ENCODE measurements at places on chromosomes 6 and 20.
A peak's percentile ranks its signal among the peaks of the same experiment; 100 is the strongest.

DNA sequence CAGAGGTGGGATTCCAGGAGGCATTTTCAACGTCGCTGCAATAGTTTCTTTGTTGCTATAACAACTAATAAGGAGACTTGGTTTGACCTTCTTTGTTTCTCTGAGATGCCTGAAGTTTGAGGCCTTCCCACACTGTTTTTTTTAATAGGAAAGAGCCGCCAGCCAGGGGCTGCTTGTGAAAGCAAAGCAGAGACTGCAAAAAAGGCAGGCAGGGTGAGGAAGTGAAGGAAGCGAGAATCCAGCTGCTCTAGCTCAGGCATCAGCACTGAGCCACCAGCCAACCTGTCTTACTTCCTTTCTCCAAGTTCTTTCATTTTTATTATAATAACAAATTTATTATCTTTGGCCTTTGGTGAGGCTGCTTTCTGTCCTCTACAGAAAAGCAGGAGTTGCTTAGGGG is 179.1 kb downstream of the DOK5 start:
- no peak for DNase-seq

- DNase-seq: no peak
Observed at GRCh38 chr20:3032624-3033023, 10.8 kb upstream of the GNRH2 start.

DNA sequence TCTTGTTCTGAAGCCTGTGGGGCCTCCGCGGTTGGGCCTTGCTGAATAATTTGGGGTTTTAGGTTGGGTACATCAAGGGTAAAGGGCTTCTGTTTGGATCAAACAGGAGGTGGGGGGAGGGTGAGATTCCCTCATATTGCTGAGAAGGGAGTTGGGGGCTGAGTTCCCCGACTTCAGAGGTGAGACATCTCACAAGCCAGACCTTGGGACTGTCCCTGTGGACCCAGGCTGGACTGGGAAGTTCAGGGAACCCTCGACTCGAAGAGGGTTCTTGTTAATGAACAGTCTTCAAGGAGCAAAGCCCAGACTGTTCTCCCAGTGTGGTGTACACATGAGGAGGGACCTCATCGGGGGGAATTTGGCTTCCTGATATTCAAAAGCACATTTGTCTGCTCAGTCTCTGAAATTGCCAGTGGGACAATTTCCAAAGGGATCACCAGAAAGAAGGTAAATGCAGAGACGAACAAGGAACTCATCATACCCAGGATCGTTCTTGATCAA is 118.5 kb downstream of the SYCP2 start:
- DNase-seq: no peak

- no peak for DNase-seq
Observed at GRCh38 chr6:108846628-108847027, 1.6 kb upstream of the ARMC2 start.

DNA sequence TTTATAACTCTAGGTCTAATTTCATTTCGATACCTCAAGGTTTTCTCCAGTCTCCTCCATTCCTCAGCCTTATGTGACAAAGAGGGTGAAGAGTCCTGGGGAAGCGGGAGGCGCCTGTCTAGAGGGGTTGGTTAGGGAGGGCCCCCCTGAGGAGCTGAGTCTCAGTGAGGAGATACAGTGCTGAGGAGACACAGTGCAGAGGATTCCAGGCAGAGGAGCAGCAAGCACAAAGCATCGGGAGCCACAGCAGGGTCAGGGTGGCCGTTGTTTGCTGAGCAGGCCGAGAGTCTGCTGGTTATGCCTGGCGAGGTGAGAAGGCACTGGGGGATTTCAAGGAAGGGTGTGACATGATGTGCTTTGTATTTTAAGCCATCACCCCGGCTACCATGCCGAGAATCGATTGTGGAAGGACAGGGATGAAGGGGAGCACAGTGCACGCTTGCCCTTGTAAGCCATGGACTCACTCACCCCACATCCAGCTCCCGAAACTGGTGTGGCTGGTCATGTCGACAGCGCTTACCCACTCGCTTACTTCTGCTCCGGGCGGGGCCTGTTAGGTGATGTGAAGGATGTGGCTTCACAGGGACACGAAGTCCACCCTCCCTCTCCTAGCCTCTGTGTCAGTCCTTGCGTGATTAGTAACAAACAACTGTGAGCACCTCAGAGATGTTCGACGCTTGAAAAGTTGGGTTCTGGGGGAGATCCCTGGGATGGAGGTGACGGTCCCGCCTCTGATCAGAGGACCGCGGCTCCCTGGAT is 30.2 kb downstream of the FAM50B start:
- no peak for DNase-seq

GRCh38 chr20:9626357-9626756 is 112.0 kb downstream of the LAMP5 start:
- DNase-seq: no peak

DNA sequence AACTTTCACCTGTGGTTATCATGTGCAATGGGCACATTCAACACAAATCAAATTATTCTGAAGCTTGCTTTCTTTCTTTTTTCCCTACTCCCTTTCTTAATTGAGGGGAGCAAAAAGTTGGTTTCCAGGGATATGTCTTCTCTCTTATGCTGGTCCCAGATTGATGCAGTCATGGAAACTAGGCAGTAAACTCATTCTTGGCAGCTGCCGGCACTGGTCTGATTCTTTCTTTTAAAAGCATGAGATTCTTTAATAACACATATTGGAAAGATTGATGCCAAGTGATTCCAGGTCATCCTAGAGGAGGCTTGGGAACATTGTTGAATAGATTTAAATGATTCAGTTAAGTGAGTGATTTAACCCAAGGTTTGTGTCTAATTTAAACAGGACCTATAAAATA is 29.0 kb downstream of the PTPRA start:
- DNase-seq: no peak

- DNase-seq: peak; percentile 21
Observed at GRCh38 chr6:56954403-56955170, at the start of gene BEND6. Gene BEND6 (plus strand): TSS chr6:56955107. CDS start chr6:56981811, 26,704 bp downstream.

GRCh38 chr6:139475241-139475640 is 100.8 kb upstream of the CITED2 start:
- no peak for DNase-seq

DNA sequence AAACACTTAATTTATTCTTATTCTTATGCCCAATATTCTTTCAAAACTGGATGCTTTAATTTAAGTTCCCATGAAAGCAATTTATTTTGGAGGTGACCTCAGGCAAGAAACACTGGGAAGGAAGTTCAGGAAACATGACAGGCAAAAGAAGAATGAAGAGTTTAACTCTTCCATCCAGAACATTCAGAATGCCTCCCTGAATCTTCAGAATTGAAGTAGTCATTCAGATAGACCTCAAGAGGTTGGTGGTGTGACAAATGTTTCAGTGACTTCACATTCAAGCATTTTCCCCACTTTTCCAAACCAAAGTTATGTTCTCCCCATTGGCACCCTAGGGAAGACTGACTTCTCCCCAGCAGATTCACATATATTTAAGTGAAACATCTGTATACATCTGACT is 110.5 kb downstream of the HAO1 start:
- DNase-seq: no peak

- DNase-seq: no peak
Observed at GRCh38 chr20:2708073-2708415, 15.5 kb downstream of the EBF4 start.

- DNase-seq: no peak
Observed at GRCh38 chr6:163646133-163646532, 231.6 kb downstream of the QKI start.

GRCh38 chr6:101605874-101606273 is 212.4 kb downstream of the GRIK2 start:
- DNase-seq: no peak

DNA sequence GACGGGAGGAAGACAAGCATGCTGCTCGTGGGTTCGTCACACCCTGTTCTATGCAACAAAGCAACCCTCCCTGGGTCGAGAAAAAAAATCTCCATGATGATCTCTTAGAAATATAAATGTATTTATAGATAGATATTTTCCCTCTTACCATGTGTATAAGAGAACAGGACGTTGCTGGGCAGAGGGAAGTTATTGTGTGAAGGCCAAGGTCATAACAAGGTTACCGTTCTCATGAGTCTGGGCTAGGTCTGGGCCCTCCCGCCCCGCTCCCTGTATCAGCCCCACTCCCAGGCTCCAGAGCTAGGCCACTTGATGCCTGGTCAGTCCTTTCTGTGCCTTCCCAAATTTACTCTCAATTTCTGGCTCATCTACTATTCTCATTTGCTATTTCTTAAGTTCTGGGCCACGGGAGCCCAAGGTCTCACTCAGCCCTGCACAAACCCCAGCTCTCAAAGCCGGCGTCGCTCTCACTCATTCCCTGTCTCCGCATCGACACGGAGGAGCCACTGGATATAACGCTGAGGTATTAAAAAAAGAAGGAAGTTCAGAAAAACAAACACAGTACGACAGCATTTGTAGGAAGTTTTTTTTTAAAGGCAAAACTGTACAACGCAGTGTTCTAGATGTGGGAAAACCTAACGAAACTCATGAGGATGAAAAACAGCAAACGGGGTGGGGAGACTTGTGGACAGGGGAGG is 96.8 kb downstream of the PSMG4 start:
- DNase-seq: peak; percentile 12

GRCh38 chr6:112396221-112396620 is 49.1 kb downstream of the RFPL4B start:
- DNase-seq: no peak

- DNase-seq: no peak
Observed at GRCh38 chr6:149755300-149756260, 6.0 kb downstream of the PCMT1 start.

- DNase-seq: peak; percentile 29
Observed at GRCh38 chr6:155645325-155645724, 189.7 kb upstream of the NOX3 start.

GRCh38 chr20:34852298-34852697 is 20.4 kb downstream of the GGT7 start:
- DNase-seq: no peak

DNA sequence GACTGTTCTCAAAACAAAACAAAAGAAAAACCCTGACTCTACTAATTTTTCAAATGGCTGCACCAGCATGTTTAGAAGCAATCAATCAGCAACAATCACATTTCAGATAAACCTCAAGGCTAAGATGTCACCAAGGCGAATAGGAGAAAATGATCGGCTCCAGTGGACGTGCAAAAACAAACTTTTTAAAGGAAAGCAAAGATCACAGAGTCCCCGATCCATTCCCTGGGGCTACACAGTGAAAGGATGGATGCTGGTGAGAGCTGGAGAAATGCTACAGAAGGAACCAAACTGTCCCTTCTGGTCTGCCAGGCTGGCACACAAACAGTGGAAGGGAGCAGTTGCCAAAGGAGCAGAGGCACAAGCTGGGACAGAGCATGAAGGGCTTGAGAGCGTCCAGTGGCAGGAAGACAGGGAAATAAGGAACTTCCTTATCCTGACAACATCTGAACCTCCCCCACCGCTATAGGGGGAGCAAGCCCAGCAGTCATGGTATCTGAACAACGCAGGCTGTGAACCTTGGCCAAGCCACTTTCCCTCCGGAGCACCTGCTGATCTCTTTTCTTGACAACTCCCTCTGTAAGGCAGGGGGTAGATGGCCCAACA is 73.7 kb upstream of the HIVEP1 start:
- no peak for DNase-seq

DNA sequence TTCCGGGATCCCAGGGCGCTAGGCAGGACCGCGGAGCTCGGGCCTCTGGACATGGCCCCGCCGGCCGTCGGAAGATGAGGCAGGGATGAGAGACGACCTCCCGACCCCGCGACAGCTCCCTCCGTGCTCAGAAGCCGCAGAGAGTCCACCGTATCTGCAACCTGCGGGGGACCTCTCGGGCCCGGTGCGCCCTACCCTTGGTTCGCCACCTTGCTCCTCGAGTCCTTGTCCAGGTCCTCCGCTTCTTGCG is 301 bp downstream of the PPP1R3D start:
- peak; percentile 7 for DNase-seq

DNA sequence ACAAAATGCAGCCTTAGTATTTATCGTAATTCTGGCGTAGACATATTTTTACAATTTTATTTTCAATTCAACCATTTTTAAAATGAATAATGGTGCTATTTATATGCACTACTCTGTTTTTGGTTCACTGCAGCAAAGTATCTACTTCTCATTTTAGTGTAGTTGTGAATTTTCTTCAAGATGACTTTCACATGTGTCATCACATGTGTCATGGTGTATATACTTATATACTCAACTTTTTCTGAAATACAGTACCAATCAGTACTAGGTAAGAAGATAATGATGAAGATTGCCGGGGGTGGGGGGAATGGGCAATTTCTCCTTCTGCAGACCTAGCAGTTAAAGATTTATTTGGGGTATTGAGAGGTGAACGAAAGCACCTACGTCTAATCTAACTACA is 634.5 kb downstream of the PHF3 start:
- no peak for DNase-seq

DNA sequence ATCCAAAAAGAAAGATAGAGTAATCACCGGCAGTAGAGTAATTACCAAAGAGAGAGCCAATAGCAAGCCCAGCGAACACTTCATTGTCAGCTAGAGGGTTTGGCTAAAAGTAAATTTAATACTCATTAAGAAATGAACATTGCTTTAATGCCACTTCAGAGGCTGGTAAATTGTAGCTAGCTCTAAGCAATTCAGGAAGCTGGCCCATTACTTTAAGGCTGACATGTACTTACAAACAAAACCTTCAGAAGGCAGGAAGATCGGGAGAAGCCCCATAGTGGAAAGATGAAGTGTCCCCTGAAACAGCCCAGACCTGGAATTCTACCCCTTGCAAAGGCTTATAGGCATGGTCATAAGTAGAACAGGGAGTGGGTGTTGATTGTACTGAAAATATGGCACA is 396.6 kb upstream of the ID4 start:
- no peak for DNase-seq

DNA sequence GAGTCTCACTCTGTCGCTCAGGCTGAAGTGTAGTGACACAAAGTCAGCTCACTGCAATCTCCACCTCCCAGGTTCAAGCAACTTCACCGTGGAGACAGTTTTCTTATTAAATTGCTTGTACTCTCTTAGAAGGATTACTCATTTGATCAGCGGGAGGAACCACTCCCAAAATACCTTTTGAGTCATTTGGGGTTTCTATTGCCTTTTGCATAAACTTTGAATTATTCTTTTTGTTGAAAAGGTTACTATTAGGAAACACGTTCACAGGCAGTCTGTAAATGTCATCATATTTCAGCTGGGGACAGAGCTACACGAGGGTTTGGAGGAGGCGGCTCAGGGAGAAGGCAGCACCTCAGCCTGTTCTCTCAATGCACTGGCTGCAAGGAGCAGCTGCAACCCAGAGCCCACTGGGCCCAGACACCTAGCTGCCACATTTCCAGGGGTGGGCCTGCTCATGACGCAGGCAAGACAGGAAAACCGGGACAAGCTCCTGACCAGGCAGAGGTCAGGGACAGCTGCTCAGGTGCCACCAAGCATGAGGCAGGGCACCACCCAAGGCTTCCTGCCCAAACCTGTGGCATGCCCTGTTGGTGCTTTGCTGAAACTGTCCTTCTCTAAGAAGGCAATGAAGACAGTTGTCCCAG is 205.9 kb downstream of the BMP7 start:
- DNase-seq: no peak
